NCI-H1105 (cell line): ENCODE measurements at places on chromosomes 12 and 14.
A peak's percentile ranks its signal among the peaks of the same experiment; 100 is the strongest.

DNA sequence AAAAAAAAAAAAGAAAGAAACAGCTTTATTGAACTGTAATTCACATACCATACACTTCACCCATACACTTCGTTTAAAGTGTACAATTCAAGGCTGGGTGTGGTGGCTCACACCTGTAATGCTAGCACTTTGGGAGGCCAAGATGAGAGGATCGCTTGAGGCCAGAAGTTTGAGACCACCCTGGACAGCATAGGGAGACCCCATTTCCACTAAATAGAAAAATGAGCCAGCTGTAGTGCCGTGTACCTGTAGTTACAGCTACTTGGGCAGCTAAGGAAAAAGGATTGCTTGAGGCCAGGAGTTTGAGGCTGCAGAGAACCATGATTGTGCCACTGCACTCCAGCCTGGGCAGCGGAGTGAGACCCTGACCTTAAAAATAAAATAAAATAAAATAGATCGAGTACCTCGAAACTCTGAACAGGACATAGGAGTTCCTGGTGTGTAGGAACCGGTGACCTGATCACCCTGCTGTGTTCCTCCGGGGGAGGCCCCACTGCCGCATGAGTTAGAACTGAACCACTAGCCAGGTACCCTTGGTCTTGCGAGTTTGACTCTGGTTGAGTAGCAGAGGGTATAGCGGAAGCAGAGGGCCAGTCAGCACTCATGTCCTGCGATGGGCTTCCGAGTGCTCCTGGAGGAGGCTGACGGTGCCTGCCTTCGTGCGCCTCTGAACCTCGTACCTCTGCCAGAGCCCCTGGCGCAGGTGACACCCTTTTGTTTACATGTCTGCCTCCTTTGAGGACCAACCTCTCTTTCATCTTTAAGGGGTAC is 80.0 kb downstream of the B4GALNT3 start:
- DNase-seq, result no peak

- DNase-seq, result no peak
These were observed 49.4 kb downstream of the CD9 start for GRCh38 chr12:6249580-6249979.

- DNase-seq, result no peak
These were observed 57.6 kb upstream of the ATP2B1 start for GRCh38 chr12:89765959-89766824.

- no peak for DNase-seq
These were observed 9.2 kb upstream of the PNMA1 start for GRCh38 chr14:73723406-73723796.

- no peak for DNase-seq
These were observed 4.2 kb downstream of the NPC2 start for GRCh38 chr14:74488786-74489397.

- DNase-seq, result no peak
These were observed 59.2 kb downstream of the HECTD4 start for GRCh38 chr12:112322882-112323547.

- no peak for DNase-seq
These were observed 21.9 kb upstream of the PTGR2 start for GRCh38 chr14:73829526-73830431.

- no peak for DNase-seq
These were observed 140.2 kb downstream of the STXBP6 start for GRCh38 chr14:24909523-24910302.

- no peak for DNase-seq
These were observed 38.0 kb upstream of the SRP54 start for GRCh38 chr14:34944744-34945143.

DNA sequence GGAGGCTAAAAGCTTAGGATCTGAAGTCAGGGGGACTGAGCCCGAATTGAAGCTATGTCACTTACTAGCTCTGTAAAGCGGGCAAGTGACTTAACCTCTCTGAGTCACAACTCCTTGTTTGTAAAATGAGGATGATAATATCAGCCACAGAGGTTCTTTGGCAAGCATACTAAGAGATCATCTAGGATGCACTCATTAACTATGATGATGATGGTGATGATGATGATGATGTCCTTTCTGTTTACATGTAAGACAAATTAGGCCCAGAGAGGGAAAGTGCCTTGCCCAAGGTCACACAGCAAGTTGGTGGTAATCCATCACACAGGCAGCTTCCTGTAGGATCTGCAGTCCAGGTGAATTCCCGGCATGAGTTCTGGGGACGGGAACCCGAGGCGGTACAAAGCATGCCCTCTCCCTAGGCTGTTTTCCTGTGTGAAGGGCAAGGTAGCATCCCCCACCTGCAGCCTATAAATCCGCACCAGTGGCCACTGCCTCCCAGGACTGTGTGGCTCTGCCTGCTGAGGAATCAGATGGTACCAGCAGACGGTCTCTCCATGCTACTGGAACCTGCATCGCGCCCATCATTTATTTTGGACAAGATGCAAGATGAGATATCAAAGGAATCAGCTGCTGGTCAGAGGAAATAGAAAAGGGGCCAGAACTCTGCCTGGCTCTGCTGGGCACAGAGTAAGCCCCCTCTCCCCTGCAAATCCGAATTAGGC is 55.2 kb downstream of the MAP1LC3B2 start:
- DNase-seq, result no peak

DNA sequence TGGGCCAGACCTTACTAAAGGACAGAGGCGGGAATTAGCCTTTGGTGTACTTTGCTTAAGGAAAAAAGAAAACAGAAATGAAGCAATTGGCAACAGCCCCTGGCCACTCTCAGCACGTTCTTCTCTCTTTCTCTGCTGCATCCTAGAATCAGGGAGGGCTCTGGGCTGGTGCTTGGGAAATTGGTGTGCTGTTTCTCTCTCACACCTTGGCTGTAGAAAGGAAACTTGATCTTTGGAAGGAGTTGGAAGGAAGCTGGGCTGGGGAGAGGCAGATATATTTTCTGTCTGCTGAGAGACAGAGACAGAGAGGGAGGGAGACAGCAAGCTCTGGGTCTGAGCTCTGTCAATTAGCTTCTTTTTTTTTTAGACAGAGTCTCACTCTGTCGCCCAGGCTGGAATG is 27.4 kb downstream of the NOS1 start:
- no peak for DNase-seq

GRCh38 chr14:69087061-69087461 is 65.9 kb downstream of the DCAF5 start:
- DNase-seq, result no peak

DNA sequence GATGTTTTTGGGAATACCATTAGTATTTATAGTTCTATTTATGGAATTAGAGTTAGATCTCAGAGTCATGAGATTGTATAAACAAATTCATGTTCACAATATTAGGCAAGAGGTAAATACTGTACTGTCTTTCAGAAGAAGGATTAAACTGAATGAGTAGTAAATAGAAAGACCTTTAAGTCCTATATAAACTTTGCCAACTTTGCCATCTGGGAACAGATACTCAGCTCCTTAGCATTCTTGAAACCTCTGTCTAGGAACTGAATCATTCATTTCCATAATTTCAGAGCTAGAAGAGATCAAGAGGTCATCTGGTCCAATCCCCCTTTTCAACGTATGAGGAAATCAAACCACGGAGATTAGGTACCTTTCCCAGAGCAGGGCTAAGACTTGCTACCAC is 141.1 kb downstream of the CAND1 start:
- no peak for DNase-seq

DNA sequence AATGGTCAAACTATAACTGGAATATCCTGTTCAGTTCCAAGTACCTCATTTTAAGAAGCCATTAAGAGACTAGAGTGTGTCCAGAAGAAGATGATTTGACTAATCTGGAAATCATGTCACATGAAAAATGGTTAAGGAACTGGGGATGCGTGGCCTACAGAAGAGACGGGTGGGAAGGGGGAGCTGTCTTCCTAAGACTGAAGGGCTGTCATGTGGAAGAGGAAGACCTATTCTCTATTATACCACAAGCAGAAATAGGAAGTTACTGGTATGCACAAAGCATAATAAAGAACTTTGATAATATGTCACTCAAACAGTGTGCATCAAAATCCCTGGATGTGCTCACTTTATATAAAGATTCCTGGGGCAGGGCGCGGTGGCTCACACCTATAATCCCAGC is 50.3 kb downstream of the HECTD4 start:
- no peak for DNase-seq

DNA sequence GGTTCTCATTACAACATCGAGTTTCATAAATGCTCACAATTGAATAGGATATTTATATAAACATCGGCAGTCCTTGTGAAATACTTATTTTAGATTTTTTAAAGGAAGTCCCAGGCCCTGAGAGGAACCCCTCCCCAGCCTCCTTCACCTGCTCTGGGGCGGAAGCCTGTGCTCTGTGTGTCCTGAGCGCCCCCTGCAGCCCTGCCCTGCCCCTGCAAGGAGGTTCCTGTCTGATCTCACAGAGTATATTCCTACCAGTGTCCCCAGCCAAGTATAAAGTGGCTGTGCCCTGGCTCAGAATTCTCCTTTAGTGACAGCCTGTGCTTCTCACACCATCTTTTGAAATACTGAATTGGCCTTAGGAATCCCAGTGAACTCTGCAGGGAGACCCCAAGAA is 659.5 kb downstream of the TMEM121 start:
- no peak for DNase-seq

DNA sequence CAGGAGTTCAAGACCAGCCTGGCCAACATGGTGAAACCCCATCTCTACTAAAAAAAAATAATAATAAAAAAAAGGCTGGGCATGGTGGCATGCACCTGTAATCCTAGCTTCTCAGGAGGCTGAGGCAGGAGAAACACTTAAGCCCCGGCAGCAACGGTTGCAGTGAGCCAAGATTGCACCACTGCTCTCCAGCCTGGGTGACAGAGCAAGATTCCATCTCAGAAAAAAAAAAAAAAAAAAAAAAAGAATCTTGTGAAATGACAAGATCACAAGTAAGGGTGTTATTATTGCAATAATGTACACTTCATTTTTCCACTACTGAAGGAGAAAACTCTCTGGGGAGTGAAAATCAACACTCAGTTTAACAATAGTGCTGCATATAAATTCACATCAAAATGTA is 8.8 kb upstream of the PTGR2 start:
- no peak for DNase-seq

- no peak for DNase-seq
These were observed 10.3 kb upstream of the SLCO1B3 start for GRCh38 chr12:20800160-20800559.

- DNase-seq, result no peak
These were observed 66.3 kb upstream of the EEA1 start for GRCh38 chr12:92995258-92995903.

DNA sequence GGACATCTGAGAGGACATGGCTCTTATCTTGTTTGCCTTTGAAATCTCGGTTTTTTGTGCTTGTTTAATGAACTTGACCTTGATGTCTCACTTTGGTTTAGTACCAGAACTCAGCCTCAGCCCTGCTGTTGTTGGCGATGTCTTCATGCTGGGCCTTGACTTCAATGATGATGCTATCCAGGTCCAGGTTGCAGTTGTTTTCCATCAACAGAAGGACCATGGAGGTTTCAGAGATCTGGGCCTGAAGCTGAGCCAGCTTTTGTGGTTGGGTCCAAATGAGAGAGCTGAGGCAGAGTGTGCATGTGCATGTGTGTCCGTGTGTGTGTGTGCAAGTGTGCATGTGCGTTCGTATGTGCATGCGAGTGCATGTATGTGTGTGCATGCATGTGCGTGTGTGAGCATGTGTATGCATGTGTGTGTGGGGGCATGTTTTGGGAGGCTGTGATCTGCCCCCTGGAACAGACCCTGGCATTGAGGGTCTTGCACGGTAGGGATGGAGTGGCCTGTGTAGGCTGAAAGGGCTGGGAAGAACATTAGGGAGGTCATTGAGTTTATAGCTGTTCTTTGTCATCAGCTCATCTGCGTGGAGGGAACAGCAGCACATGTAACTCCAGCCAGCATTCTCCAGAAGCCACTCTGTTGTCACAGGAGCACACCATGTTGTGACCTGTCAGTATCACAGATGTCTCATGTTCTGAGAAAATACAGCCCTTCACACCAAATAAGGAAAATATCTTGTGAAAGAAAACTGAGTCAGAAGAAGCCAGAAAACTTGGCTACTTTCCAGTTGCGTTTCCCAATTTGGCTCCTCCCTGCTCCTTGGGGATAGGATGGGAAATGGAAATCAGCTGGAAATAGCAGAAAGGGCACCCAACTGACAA is 10.0 kb upstream of the KRT82 start:
- no peak for DNase-seq

- DNase-seq, result peak; percentile 88
These were observed 361.1 kb upstream of the CLEC14A start for GRCh38 chr14:38616959-38617358.

- no peak for DNase-seq
These were observed 138.4 kb downstream of the GLT1D1 start for GRCh38 chr12:128991716-128992115.

DNA sequence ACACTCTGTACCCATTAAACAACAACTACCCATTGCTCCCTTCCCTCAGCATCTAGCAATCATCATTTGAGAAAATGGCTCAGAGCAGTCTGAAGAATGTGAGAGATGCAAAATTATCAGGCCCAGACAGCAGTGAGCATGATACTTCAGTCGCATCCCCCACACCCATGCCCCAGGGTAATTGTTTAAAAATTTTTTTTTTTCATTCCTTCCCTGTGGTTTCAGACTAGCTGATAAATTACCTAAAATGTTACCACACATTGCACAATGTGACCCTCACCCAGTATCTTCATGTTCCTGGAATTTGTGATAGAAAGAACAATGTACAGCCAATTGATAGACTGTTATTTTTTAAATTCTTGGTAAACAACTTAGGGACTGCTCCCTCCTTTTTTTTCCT is 11.3 kb upstream of the USP15 start:
- DNase-seq, result no peak

DNA sequence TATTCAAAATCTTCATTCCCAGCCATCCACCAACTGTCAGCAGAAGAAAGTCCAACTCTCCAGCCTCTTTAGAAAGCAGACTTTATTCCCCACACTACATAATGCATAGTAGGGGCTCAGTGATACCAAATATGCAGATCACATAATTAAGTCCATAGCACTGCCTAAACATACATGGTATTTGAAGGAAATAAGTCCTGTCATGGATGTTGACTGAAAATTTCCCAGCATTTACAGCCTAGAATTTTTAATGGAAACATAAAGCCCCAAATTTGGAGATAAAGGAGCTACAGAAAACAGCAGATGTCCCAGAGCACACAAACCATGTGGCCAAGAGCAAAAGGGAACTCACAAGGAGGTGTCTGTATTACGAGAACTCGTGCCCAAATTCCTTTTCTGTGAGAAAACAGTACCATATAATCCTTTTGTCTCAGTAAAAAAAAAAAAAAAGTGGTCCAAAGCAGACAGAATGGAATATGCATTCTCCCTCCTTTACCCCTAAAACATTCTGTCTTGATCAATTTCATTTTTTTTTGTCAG is 920.5 kb downstream of the NRXN3 start:
- no peak for DNase-seq

GRCh38 chr12:113366827-113367226 is 8.4 kb downstream of the PLBD2 start:
- no peak for DNase-seq

- DNase-seq, result peak; percentile 5
These were observed 106.5 kb downstream of the EML1 start for GRCh38 chr14:99899578-99900178.
